Activated T-helper 9 cell treated with anti-CD3 and anti-CD28 coated beads, Interleukin-2, amount 50 U/mL, for 16 hours (primary cell): ENCODE measurements at places on chromosomes 13 and 19.

GRCh38 chr13:87376081-87376480 is 295.1 kb upstream of the SLITRK5 start:
- DNase-seq = no peak

DNA sequence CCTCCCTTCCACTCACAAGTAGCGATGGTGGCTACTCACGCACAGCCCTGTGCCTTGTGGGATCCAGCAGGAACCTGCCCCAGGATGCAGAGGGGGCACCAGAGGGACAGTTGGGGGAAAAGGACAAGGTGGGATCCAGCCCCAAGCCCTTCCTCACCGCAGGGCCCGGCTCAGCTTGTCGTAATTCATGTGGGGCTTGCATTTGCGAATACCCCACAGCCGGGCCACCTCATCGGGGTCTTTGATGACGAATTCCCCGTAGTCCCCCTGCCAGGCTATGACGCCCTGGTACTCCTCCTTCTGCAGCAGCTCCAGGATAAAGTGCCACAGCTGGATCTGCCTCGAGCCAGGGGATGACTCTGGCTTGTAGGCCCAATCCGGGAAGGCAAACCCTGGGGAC is 18.5 kb downstream of the ERFL start:
- no peak for DNase-seq

- no peak for DNase-seq
Measured at GRCh38 chr13:28754698-28755545, 36.2 kb upstream of the SLC46A3 start.

DNA sequence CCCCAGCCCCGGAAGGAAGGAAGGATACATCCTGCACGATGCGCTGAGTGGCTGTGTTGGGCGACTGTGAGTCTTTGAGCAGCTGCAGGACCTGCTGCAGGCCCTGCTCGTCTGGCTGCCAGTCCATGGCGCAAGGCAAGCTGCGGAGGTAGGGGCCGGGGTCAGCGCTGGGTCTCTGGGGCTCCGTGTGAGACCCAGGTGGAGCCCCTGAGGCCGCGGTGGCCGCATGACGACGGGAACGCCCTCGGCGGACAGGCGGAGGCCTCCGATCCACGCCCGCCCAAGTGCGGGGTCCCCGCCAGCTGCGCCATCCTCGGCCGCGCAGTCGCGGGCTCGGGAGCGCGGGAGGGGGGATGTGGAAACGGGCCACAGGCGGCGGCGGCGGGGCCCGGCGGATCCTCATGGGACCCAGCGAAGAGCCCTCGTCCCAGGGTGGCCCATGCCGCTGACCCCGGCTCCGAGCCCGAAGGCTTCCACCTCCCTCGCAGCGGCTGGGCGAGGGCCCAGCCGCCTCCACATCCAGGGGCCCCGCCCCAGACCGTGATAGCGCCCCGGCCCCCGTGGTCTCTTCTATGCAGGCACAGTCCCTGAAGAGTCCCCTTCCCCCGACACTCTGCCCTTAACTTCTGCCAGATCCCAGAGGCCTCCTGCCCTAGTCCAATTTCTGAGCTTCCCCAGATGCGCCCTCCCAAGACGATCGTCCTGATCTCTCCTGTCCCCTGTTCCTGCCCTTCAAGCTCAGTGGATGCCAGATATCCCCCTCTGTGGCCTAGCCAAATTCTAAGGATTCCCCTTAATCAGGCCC is 2.7 kb downstream of the TNPO2 start:
- DNase-seq = no peak

DNA sequence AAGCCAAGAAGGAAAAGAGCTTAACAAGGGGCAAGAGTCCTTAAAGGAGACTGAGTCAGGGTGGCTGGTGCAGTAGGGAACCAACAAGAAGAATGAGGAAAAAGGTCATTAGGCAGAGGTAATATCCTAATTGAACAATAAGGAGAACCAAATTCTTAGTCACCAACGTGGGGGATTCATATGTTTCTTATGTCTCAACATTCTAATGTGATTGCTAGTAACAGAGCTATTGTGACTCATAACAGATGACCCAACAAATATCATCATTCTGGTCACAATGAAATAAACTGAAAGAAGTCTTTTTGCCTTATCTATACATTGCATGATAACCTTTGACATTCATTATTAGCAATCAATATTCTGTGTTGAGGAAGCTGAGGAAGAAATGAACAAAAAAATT is 101.6 kb downstream of the RAP2A start:
- DNase-seq = no peak

GRCh38 chr19:7351861-7352260 is 3.1 kb downstream of the ARHGEF18 start:
- DNase-seq = no peak

- no peak for DNase-seq
Measured at GRCh38 chr13:94344126-94344818, 135.2 kb downstream of the DCT start.

GRCh38 chr13:36814465-36814864 is 4.6 kb upstream of the RFXAP start:
- DNase-seq = no peak

DNA sequence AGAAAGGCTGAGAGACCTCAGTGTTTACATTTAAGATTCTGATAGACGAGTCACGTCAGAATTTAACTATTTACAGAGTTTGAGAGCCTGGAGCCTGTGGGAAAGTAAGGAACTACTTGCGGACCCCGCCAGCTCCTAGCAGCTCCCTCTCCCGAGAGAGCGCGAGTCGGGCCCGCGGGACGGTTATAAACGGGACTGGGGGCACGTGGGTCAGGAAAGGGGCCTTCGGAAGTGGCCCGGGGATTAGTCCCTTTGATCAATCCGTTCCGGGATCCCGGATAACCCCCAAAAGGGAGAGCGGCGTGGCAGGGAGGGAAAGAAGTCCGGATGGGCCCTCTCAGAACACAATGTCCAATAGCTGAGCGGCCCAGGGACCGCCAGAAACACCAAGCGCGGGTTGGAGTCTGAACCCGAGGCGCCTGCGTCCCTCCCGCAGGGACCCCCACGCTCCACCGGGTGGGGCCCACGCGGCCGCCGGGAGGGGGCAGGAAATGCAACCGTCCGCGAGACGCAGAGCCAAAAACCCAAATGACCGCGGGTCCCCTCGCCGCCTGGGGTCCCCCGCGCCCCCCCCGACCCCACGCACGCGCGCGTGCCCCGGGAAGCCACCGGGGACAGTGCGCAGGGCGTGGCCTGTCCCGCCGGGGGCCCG is 3.6 kb downstream of the ZIC5 start:
- no peak for DNase-seq

DNA sequence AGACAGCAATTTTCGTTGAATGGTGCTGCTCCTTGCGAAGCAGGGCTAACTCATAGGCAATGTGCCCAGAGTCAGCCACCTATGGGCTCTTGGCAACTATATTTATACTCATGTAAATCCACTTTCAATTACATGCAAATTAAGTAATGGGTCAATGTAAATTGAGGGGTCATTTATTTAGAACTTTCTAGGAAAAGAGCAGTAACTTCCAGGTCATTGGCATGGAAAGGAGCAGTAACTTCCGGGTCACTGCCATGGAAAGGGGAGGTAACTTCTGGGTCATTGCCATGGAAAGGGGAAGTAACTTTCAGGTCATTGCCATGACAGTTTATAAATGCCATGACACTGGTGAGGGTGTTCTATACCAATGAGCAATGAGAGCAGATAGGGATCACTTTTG is 11.6 kb downstream of the KLK4 start:
- no peak for DNase-seq

DNA sequence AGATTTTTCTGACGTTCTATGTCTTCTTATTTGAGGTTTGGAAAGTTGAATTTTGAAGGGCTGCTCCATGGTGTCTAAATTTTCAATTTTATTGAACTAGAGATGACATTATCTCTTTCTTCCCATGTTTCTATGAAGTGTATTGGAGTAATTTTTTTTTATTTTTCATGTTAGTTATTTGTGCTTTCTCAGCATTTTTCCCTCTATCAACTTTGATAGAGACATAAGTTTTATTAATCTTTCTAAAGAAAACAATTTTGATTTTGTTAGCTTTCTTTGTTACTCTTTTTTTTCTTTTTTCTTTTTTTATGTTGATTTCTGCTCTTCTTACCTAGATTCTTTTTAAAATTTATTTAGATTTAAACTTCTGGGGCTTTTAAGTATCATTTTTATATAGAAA is 1694.8 kb downstream of the PCDH9 start:
- DNase-seq = no peak

GRCh38 chr13:57450356-57450755 is 181.2 kb upstream of the PCDH17 start:
- DNase-seq = no peak

- DNase-seq = no peak
Measured at GRCh38 chr13:108365255-108365654, 95.7 kb downstream of the TNFSF13B start.

DNA sequence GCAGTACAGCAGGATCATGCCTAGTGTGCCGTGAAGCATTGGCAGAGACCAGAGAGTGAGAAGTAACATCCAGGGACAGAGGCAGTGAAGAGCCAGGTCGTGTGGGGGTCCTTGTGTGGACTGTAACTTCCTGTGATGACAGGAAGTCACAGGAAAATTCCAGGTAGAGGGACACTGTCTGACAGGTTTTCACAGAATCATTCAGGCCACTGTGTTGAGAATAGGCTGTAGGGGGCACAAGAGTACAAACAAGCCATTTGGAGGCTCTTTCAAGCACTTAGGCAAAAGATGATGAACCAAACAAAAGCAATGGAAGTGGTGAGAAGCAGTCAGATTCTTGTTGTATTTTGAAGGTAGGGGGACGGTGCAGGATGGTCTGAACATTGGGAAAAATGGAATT is 46.4 kb downstream of the N4BP2L1 start:
- no peak for DNase-seq

- no peak for DNase-seq
Measured at GRCh38 chr19:55494172-55494761, 6.0 kb downstream of the SSC5D start.

- DNase-seq = no peak
Measured at GRCh38 chr13:106597186-106597585, 29.2 kb upstream of the ARGLU1 start.

DNA sequence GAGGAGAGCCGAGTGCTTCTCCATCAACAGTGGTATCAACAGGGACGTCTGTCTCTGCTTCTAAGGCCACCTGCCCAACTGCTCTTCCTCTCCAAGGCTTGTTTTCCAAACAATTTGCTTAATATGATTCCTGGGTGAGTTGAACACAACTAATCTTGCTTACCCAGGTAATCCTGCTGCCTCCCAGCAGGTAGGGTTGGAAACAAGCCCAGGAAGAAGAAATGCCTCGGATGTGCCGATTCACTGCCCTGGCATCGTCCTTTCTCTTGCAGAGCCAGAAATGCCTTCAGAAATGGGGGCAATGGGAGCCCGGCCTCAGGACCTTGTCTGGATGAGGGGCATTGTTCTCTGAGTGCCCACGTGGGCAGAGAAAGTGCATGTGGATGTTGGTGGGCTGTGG is 51.9 kb upstream of the C1QTNF9B start:
- DNase-seq = no peak

- no peak for DNase-seq
Measured at GRCh38 chr13:113204378-113204734, 4.1 kb downstream of the PCID2 start.

- DNase-seq = no peak
Measured at GRCh38 chr13:51815848-51816247, 11.9 kb upstream of the DHRS12 start.

DNA sequence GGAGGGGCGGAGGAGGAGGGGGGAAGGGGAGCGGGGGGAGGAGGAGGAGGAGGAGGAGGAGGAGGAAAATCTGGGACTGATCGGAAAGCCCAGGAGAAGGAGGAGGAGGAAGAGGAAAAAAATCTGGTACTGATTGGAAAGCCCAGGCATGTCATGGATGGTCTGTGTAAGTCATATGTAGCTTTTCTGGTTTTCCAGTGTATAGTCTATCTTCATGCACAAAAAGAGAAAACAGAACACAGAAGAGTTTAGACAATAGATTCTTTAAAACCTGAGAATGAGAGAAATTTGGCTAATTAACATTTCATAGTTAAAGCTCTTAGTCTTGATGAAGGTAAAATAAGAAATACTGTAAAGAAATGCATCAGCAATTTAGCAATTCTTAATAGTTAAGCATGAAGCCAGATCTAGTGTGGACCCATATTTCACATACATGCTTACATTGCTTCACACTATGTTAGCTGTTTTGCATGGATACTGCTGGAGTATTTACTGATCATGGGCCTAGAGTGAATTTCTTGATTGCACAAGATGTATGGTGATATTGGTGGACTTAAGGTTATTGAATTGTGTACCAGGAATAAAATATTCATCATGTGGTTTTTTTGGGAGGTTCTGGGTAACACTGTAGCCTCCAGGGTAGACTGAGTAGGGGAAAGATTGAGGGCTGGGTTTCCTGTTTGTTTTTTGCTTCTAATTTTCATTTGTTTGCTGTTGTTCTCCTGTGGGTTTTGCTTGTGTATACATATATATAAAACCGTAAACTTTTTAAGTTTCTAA is 41.4 kb downstream of the SUCLA2 start:
- DNase-seq = no peak

GRCh38 chr19:45265375-45265774 is 14.3 kb downstream of the MARK4 start:
- DNase-seq = no peak

GRCh38 chr19:43820098-43820883 is 6.8 kb upstream of the ZNF283 start:
- no peak for DNase-seq

DNA sequence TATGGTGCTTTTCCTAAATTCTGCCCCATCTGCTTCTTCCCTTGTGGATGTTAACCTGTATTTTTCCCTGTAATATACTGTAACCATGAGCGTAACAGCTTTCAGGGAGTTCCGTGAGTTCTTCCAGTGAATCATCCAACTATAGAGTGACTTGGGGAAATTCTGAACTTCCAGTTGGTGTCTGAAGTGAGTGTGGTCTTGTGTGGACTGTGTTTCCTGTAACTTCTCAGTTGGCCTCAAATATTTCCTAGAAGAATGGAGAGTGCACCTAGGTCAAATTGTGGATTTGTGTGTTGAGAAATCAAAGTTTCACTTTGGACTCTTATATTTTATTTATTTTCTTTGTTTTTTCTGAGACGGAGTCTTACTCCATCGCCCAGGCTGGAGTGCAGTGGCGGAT is 11.0 kb upstream of the ZNF766 start:
- DNase-seq = no peak
